Sigmoid colon (tissue), 7 donors: ENCODE measurements at places on chromosomes 11 and 22.

GRCh38 chr22:25475257-25476022, 89.0 kb upstream of the GRK3 start:
- peak; percentile 72 for DNase-seq

DNA sequence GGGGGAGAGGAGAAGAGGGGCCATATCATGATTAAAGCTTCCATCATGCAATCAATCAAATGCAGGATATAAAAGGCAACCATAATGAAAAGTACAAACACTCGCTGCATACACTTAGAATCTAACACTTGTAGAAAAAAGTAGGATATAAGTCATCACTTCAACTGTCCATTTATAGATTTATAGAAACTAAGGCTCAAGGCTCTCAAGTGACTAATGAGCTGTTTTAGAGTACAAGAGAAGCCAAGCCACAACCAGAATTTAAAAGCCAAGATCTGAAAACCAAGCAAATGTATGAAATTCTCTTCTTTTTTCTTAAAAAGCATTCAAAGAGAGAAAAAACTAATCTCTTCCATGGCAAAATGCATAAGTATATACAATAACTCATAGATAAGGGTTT, 160.2 kb upstream of the BLID start:
- no peak for DNase-seq

- peak; percentile 77 for DNase-seq
These were observed 52.2 kb downstream of the PRDM10 start for GRCh38 chr11:129950101-129951091.

DNA sequence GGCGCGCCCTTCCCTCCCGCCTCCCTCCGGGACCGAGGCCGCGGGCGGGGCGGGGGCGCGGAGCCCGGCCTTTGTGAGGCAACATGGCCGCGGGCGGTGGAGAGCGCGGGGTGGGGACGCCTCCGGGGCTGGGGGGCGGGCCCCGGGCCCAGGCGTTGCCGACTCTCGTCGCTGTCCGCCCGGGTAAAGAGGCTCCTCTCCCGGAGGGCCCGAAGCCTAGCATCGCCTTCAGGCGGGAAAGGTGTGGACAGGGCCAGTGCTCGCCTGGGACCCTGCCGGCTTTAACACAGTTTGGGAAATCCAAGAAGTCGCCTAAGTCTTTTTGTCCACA, 369 bp downstream of the DGCR8 start:
- DNase-seq = peak; percentile 84

GRCh38 chr11:77506857-77507256, 33.0 kb upstream of the PAK1 start:
- DNase-seq = no peak

- no peak for DNase-seq
These were observed 17.1 kb downstream of the PCF11 start for GRCh38 chr11:83174008-83174407.

GRCh38 chr11:120271672-120272071, 31.7 kb downstream of the POU2F3 start:
- no peak for DNase-seq

- DNase-seq = no peak
These were observed 69.4 kb upstream of the FGF3 start for GRCh38 chr11:69888483-69889181.

DNA sequence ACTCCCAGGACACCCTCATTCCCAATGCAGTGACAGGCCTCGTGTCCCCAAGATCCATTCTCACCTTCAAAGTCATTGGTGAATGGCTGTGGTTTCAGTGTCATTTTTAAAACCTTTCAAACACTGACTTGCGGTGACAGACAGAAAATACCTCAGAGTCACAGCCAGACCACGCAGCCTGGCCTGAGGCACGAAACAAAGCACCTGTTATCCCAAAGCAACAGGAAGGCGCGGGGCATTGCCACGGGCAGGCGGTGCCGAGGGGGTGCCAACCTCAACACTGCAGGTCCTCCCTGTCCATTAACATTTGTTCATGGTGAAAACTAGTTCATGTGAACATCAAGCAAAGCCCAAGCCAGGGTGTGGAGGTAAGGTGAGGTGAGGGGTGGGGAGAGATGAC, 38.2 kb downstream of the RPUSD4 start:
- no peak for DNase-seq

DNA sequence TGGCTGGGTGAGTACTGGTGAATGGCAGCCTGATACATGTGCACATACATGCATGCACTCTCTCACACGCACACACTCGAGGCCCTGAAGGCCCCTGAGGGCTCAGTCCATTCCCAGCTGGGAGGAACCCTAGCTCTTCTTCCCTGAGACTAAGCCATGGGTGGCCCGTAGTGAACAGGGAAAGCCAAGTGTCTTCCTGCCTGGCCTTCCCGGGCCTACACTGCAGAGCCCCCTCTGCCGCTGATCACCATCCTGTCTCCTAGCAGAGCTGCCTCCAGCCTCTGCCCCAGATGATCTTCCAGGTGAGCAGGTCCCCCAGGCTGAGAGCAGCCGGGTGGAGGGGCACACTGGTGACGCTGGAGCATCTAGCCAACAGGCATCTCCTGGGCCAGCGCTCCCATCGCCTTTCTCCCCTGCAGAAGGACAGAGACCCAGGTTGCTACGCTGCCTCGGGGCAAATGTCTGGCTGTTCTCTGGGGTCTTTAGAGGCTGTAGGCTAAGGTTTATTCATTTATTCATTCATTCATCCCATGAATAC, 57.3 kb downstream of the CD82 start:
- peak; percentile 46 for DNase-seq

DNA sequence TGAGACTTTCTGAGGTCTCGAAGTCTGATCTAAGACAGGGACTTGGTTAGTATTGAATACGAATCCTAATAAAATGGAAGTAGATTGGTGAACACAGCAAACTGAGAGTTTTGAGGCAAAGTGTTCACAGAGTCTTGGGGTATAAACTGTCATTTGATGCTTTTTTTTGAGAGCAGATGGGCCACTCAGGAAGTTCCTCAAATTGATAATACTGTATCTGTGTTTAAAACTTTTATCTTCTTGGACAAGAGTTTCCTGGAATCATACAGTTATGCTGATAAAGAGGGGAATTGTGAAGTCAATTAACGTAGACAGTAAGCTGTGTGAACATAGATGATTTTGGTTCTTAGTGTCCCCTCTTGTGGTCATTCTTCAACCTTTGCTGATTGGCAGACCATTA, 80.0 kb upstream of the CLPB start:
- no peak for DNase-seq

- DNase-seq = peak; percentile 65
These were observed 6.3 kb downstream of the GRK2 start for GRCh38 chr11:67272327-67273259.
